Non-pigmented ciliary epithelial cell (primary cell): ENCODE measurements at places on chromosomes 7 and 10.

GRCh38 chr10:132555648-132556575 lies 18.3 kb downstream of the INPP5A start:
- no peak for DNase-seq

DNA sequence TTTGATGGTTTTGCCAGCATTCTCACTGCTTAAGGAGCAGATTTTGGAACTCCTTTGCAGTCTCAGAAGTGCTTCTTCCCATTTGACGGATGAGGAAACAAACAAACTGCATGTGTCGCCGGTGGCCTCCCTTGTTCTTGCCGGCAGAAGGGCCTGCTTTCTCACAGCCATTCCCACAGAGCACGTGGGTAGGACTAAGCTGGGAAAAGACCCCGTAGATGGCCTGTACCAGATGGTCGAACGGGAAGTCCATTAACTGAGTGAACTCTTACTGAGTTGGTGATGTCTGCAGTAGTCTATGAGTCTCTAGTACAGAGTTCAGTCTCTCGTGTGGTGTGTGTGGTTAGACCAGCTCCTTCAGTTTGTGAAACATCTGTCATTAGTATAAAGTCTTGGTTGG lies 131.9 kb downstream of the TRRAP start:
- no peak for DNase-seq

GRCh38 chr7:12244129-12244528 lies 33.0 kb downstream of the TMEM106B start:
- no peak for DNase-seq

DNA sequence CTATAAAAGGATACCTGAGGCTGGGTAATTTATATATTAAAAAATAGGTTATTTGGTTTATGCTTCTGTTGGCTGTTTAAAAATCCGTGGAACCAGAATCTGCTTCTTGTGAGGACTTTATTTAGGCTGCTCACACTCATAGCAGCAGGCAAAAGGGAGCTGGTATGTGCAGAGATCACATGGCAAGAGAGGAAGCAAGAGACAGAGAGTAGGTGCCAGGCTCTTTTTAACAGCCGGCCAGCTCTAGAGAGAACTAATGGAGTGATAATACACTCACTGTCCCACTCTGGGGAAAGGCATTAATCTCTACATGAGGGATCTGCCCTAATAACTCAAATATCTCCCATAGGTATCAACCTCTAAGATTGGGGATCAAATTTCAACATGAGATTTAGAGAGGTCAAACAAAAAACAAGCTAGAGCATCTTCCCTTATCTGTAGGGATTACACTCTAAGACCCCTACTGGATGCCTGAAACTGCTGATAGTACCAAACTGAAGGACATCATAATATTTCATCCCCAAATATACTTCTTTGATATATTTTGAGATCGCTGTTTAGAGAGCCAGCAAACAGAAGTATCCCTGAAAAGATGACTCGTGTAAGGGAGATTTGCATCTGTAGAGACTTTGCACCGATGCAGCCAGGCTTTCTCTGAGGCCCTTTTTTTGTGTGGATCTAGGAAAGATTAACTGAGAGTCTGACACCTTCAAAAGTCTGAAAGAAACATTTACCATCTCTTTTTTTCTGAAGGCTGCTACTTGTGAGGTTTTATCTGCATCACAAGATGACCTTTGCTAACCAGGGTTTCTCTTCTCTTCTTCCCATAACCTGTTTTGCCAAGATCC lies 717.0 kb upstream of the MBL2 start:
- DNase-seq: no peak

DNA sequence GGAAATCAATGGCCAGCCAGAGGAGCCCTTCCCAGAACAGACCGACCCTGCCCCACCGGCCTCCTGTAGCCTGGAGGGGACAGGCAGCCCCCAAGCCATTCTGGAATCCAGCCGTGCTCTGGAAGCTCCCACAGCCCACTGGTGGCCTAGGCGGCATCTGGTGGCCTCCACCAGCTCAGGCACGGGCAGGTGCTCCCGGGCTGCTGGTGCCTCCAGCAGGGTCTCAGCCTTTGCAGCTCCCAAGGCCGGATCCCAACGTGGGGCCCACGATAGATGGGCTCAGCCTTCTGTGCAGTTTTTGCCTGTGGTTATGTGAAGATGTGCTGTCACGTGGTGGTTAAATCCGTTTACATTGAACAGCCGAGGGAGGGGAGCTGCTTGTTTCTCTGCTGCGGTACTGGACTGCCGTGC lies 44.4 kb downstream of the JAKMIP3 start:
- DNase-seq: no peak

GRCh38 chr10:123999956-124000615 lies 93.3 kb downstream of the CHST15 start:
- no peak for DNase-seq

GRCh38 chr10:95767884-95768556 lies 12.1 kb downstream of the ENTPD1 start:
- no peak for DNase-seq

GRCh38 chr10:130799532-130799931 lies 512.0 kb downstream of the TCERG1L start:
- no peak for DNase-seq

GRCh38 chr10:111267673-111268072 lies 190.8 kb downstream of the ADRA2A start:
- DNase-seq: no peak

- peak; percentile 98 for DNase-seq
Measured at GRCh38 chr7:101099969-101100781, 14.9 kb downstream of the TRIM56 start.

GRCh38 chr10:33145451-33146188 lies 187.6 kb upstream of the ITGB1 start:
- no peak for DNase-seq

DNA sequence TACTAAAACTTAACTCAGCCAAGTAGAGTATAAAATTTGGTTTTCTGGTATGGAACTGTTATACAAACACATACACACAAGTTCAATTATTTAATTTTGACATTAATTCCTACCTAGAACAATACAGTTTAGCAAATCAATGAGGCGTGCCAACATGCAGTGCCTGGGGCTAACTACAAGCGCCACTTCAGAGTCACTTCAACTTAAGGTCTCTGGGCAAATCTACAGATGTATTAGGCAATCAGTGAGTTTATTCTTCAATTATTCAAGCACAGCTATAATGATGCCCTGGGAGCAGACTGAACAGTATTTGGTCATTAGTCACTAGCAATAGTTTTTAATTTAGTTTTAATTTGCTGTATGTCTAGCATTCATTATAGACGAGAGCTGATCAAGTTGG lies 51.6 kb downstream of the HIBADH start:
- no peak for DNase-seq

DNA sequence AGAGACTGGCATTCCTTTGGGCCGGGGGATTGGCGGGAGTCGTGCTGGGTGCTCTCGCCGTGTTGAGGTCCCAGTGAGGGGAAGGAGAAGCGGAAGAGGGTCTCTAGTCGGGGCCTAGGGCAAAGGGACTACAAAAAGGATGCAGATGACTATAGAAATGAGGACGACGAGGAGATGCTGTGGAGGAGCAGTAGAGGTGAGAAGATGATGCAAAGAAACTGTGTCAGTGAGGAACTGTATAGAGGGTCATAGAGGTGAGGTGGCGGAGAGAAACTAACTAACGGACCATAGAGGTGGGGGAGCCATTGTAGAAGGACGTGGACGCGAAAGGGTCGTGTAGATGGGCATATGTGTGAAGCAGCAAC lies 324 bp downstream of the TWNK start:
- DNase-seq: no peak

DNA sequence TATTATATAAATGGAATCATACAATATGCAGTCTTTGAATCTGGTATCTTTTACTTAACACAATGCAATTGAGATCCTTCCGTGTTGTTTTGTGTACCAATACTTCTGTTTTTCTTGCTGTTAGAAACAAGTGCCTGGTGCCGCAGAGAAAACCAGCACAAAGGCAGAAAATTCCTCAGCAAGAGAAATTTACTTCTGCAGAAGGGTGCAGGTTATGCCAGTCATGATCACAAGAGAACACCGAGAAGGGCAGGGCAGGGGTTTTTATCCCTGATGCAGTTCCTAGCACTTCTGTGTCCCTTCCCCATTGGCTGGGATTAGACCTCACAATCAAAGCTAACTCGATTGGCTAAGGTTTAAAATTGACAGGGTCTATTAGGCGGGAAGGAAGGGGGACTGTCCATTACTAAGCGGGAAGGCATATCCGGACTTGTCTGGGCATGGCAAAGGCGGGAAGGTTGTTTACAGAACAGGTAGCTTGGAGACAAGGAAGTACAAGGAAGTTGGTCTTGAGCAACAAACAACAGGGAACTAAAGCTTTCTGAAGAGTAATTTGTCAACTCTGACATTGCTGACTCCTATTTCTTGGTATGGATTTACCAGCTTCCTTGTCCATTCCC lies 2.4 kb upstream of the ZNF33B start:
- DNase-seq: no peak

GRCh38 chr10:118243907-118244306 lies 98.2 kb downstream of the FAM204A start:
- no peak for DNase-seq

DNA sequence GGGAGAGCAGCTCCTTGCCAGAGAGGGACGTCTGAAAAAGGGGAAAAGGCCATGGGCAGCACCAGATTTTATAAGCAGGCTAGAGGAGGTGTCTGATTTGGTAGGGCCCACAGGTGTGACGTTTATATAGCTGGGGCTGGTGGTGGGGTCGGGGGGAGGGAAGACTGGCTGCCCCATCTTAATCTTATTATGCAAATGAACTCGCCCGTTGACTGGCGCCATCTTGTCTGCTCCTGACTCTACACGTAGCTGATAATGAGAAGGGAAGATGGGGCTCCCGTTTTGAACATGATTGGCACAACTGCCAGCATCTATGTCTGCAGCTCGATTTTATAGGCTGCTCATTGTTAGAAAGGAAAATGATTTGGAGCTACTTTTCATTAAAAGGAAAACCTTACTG lies 28.6 kb upstream of the CADPS2 start:
- DNase-seq: no peak

- DNase-seq: no peak
Measured at GRCh38 chr7:81949306-81949705, 179.5 kb upstream of the HGF start.

GRCh38 chr7:155793720-155794119 lies 18.5 kb downstream of the SHH start:
- no peak for DNase-seq

GRCh38 chr7:11527707-11528106 lies 304.3 kb downstream of the THSD7A start:
- no peak for DNase-seq

- DNase-seq: peak; percentile 27
Measured at GRCh38 chr7:99762680-99763327, 21.2 kb downstream of the CYP3A4 start.

DNA sequence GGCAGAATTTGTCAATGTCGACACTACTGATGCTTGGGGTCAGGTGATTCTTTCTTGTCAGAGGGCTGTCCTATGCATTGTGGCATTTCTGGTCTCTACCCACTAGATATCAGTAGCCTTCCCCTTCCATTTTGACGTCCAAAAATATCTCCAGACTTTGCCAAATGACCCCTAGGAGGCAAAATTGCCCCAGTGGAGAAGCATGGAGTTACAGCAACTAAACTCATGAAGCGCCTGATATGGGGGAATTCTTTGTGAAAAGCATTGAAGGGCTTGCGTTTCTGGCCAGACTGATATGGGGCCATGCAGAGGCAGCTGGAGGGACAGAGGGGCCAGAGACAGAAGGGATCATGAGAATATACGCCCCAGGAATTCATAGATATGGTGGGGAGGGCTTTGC lies 43.6 kb downstream of the ADRB1 start:
- DNase-seq: no peak

- no peak for DNase-seq
Measured at GRCh38 chr10:44935966-44936295, 23.7 kb upstream of the RASSF4 start.

DNA sequence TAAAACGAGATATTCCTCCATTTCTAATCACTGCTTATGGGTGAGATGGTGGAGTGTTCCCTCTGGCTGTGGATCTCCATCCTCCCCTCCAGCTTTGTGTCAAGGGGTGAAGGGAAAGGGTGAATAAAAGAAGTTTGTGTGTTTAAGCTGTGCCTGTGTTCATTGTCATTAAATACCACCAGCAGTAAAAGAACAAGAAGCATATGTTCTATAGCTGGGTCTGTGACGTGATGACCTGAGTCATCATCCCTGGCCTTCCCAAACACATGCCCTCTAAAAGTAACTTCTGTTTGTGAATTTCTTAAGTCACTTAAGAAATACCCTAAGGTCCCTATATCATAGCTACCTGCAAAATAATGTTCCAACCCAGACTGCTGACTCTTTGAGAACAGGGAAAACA lies 104.9 kb downstream of the PPP1R17 start:
- DNase-seq: no peak

GRCh38 chr10:34528320-34528719 lies 286.8 kb downstream of the PARD3 start:
- peak; percentile 96 for DNase-seq

GRCh38 chr7:47347816-47348385 lies 234.0 kb downstream of the TNS3 start:
- no peak for DNase-seq

- DNase-seq: peak; percentile 34
Measured at GRCh38 chr7:141945356-141945755, 1.4 kb downstream of the CLEC5A start.

DNA sequence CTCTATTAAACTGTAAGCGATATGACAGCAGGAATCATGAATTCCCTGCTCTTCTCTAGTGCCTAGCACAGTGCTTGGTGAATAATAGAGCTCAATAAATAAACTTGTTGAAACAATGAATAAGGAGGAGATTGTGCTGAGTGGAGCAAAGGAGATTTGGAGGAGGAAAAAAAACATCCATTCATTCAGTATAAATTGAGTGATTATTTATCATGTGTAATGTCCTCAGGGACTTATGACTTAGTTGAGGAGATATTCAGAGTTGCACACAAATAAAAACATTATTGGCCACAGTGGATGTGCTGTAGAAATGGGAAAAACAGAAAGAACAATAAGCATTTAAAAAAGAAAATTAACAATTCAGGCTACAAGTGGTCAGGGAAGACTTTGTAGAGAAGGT lies 125.7 kb downstream of the FOXP2 start:
- DNase-seq: no peak

- peak; percentile 60 for DNase-seq
Measured at GRCh38 chr7:106679153-106679931, 18.4 kb upstream of the CCDC71L start.

DNA sequence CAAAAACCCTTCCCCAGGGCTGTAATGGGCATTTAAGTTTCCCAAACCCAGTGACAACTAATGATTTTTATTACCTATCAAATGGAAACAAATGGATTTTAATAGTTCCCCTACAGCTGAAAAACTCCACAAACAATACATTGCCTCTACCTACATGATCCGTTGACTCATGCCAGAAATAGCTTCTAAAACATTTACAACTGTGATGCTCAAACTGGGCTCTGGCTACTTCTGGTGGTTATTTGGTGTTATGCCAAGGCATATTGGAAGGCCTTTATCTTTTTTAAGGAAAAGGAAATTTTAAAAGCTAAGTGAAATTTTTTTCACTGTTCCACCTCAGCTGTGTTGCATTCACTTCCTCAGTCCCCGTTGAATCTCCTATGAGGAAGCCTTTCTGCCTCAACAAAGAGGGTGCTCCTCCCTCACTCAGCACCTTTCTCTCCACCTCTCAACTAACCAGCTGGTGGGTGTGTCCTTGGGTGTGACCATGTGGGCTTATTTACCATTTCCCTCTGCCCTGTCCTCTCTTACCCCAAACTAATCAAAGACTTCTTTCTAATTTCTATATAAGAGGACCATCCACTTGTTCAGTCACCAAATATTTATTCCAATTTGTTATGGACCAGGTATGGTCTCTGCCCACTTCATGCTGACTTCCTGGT lies 82.9 kb downstream of the PRTFDC1 start:
- no peak for DNase-seq
